ENCODE measurements at places on chromosomes 12 and 14.
A peak's percentile ranks its signal among the peaks of the same experiment; 100 is the strongest.

- no peak for DNase-seq
Observed at GRCh38 chr14:95649230-95649629, 37.0 kb upstream of the TCL1B start.

GRCh38 chr14:39425947-39426346 lies 6.3 kb downstream of the FBXO33 start:
- no peak for DNase-seq

DNA sequence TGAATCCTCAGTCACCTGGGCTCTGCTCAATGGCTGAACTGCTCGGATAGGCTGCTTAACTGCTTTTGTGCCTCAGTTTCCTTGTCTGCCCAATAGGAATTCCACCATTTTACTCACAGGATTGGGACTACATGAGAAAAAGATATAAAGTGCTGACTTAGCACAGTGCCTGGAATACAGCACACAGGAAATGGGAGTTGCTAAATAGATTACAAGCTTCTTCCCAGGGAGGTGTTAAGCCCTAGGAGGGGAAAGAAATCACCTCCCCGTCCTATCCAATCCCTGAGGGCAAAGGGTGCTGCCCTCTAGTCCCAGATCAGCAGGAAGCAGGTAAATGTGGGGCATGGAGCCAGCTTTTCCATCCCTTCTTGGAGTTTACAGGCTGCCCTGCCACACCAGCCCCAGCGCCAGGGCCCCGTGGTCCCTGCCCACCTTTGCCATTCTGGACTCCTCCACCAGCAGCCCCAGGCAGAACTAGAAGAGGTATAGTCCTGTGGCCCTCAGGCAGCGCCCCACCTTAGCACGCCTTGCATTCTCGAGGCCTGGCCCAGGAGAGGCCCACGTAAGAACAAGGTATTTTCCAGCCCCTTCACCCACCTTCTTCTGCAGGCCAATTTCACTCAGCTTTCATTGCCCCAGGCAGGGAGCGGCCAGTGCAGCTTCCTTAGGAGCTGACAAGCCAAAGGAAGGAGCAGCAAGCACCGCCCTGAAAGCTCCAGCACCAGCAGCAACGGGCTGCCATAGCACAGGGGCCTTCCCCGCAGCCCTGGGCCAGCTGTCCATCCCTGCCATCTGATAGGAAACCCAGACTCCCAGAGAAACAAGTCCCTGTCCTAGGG lies 28.8 kb upstream of the RPLP0 start:
- DNase-seq: no peak

- no peak for DNase-seq
Observed at GRCh38 chr12:116403546-116403945, 126.1 kb upstream of the MED13L start.

DNA sequence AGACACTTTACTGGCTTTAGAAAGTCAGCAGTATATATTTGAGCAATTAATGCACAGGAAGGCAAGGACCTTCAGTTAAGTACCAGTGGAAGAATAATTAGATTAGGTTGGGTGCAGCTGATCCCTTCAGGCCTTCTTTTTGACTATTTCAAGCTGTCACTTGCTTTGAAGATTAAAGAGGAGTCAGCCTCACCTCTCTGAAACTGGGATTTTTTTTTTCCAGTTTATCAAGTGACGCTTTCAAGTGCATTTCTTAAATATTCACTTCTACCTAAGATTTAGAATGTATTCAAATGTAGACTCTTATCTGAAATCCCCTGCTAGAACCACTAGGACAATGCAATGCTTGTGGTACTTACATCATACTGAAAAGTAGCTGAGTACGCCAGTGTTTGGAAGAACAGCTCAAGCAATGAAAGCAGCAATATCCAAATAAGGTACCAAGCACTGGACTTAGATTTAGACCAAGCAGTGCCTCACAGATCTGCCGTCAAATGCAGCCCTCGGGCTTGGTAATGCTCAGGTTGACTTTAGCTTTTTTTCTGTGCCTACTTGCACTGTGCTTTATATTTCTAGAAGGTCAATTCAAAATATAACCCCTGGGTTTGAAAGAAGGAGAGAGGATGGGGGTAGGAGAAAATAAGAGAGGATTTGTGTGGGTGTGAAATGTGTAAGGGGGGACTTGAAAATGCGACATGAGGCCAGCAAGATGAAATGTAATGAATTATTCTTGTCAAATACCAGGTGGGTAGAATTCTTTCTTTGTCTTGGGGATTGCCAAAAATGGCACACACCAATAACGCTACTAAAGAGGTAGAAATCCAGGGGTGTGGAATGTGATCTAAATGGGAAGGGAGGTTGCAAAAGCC lies 3.7 kb upstream of the FERMT2 start:
- no peak for DNase-seq

- no peak for DNase-seq
Observed at GRCh38 chr12:5758347-5758746, 186.7 kb downstream of the ANO2 start.

- DNase-seq: peak; percentile 66
Observed at GRCh38 chr12:14769969-14770495, 33.2 kb downstream of the WBP11 start.

GRCh38 chr14:57382283-57382682 lies 8.1 kb upstream of the NAA30 start:
- no peak for DNase-seq

GRCh38 chr12:125222876-125223275 lies 157.6 kb downstream of the AACS start:
- no peak for DNase-seq

DNA sequence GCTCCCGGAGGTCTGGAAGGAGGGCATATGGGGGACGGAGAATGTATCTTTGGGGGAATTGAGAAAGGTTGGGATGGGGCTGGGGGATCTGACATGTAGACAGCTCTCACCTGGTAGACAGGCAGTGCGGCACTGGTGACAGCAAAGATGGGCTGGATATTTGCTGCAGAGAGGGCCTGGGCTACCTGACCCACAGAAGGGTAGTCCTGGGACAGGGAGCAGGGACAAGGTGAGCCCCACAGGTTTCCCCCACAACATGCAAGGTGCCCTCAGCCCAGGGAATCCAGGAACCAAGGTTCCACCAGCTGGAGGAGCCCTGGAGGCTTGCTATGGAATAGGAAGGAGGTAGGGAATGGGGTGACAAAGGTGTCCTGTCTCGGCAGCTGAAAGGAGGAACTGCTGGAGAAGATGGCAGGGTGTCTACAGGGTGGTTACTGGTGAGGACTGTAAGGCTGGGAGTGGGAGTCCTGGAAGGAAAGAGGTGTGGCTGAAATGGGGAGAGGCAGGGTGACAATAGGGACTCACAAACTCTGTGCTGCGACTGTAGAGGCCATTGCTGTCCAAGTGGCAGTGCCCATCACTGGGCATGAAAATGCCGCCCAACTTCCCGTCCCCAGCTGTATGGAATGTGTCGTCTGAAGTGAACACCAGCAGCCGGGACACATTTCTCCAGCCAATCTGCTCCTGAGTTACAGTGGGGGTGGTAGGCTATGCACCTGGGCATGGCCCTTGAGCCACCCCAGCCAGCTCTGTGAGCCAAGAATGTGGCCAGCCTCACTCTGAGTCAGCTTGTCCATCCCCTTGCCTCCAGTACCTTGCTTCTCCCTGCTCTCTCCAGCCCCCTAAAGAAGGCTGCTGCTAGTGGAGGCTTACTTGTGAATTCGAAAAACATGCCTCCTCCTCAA lies 11.3 kb downstream of the ITGB7 start:
- DNase-seq: no peak
